ENCODE measurements at places on chromosomes 3 and 15. TPM values are rescaled to one million over a fixed set of nuclear protein-coding genes. Genes with fewer than 3 reads are reported as not detected.

SLC35G2 gene
- total RNA-seq = 0.12 TPM

SEMA3F gene
- not detected for total RNA-seq

NEK10 gene
- total RNA-seq = 0.79 TPM

TMEM207 gene
- not detected for total RNA-seq

SUCNR1 gene
- not detected for total RNA-seq

FSD2 gene
- total RNA-seq = not detected

SLC28A1 gene
- not detected for total RNA-seq

PIK3R4 gene
- 26.0 TPM for total RNA-seq

SRGAP3 gene
- total RNA-seq = 3.2 TPM

TBL1XR1 gene
- total RNA-seq = 169 TPM

DAZL gene
- total RNA-seq = not detected

TTLL13 gene
- total RNA-seq = 0.45 TPM

LRRC15 gene
- total RNA-seq = not detected

ADAMTS7 gene
- total RNA-seq = 0.12 TPM

SLC38A3 gene
- not detected for total RNA-seq

KLF15 gene
- total RNA-seq = not detected

MAGI1 gene
- total RNA-seq = not detected

TMEM212 gene
- total RNA-seq = not detected

GHSR gene
- not detected for total RNA-seq

HHATL gene
- total RNA-seq = not detected

CXCR6 gene
- total RNA-seq = 18.0 TPM

CCR1 gene
- 6.6 TPM for total RNA-seq

VILL gene
- total RNA-seq = 23.0 TPM

TYRO3 gene
- 1.9 TPM for total RNA-seq

GPR149 gene
- not detected for total RNA-seq

SOX14 gene
- total RNA-seq = not detected

Measured in activated CD4-positive, alpha-beta T cell treated with anti-CD3 and anti-CD28 coated beads, Interleukin-2, amount 10 ng/mL, durations not matched to agents 7 days and 5 days (primary cell).